ENCODE measurements at places on chromosomes 12 and 14. TPM values are rescaled to one million over a fixed set of nuclear protein-coding genes. Genes with fewer than 3 reads are reported as not detected.
A peak's percentile ranks its signal among the peaks of the same experiment; 100 is the strongest.

GRCh38 chr14:58701156-58701555 lies 63.4 kb downstream of the DACT1 start:
- no peaks in the 10 kb centered on the region for H3K36me3 ChIP-seq
- H3K4me3 ChIP-seq = no peak overlapping the region
- H3K27me3 ChIP-seq = no peaks in the 10 kb centered on the region
- no peak for DNase-seq

DNA sequence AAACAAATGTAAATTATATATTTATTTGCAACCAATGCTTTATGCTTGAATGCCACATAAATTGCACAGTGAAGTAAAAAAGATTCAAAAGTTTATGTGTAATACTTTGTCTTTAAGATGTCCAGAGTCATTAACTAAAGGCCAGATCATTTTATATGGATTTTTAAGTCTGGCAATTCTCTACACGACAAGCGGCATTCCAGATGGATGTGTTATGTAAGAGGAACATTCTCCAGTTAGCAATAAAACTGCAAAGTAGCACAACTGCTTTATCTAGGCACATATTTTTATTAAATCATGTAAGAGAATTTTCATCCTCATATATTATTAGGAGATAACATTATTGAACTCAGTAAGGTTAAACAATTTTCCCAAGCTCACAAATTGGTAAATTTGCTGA lies 1717.7 kb upstream of the SEL1L start:
- no peak overlapping the region for H3K4me3 ChIP-seq
- no peak overlapping the region for H3K27ac ChIP-seq
- no peaks in the 10 kb centered on the region for H3K27me3 ChIP-seq
- no peaks in the 10 kb centered on the region for H3K4me1 ChIP-seq
- H3K36me3 ChIP-seq = no peaks in the 10 kb centered on the region

- no peak for DNase-seq
- no peaks in the 10 kb centered on the region for H3K27me3 ChIP-seq
- no peak overlapping the region for H3K4me3 ChIP-seq
- no peaks in the 10 kb centered on the region for H3K36me3 ChIP-seq
Observed at GRCh38 chr12:97404543-97404942, 58.1 kb upstream of the RMST start.

DNA sequence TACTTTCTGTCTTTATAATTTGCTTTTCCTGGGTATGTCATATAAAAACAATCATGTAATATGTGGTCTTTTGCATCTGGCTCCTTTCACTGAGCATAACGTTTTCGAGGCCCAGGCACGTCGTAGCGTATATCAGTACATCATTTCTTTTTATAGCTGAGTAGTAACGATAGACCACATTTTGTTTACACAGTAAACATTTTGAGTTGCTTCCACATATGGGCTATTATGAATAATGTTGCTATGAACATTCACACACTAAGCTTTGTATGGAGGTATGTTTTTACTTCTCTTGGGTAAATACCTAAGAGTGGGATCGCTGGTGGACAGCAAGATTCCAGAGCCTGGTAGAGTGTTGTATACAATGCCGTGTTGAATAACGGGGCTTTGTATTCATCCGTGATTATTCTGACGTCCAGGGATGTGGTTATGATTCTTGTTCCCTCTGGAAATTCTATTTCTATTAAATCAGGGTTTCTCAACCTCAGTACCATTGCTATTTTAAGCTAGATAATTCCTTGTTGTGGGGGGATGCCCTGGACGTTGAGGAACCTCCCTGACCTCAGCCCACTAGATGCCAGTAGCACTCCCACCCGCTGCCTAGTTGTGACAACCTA lies 38.9 kb upstream of the CIT start:
- no peak overlapping the region for H3K27ac ChIP-seq
- no peak overlapping the region for H3K4me3 ChIP-seq
- H3K27me3 ChIP-seq = no peaks in the 10 kb centered on the region

DNA sequence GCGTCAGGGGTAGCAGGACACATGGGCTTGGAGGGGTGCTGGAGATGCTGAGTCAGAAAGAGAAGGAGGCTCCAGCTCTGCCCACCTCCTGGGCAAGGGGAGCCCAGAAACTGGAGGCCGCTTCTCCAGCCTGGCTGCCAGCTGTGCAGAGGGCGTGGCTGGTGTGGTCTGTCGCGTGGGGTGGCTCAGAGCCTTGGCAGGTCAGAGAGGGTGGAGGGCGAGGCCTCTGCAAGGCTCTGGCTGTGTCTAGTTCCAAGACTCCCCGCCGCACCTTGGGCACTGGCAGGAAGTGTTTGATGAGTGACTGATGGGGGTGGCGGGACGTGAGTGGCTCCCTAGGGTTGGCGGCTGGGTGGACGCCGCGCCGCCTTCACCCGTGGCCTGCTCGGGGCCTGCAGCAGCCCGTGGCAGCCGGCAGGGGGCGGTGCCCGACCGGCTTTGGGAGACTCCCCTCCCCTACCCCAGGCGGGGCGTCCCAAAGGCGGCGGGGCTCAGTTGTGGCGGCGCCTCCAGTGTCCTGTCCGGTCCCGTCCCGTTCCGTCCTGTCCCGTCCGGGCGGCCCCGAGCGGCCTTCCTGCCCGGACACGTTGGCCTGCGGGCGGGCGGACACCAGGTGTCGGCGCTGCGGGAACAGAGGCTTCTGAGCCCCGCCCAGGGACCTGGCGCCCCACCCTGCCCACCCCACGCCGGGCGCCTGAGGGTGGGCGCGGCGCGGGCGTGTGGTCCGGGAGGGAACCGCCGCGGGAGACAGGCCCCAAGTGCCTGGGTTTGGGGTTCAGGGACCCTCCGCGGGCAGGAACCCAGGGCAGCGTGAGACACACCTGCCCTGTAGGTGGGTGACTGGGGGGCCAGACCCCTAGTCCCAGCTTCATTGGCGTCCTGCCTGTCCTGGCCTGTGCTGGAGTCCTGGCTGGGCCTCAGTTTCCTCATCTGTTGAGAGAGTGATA lies 39.7 kb downstream of the KRT80 start:
- peak overlapping the region; percentile 53 for H3K4me3 ChIP-seq
- H3K4me1 ChIP-seq = peaks cover 17% of the 10 kb centered on the region
- peak; percentile 86 for DNase-seq
- no peak overlapping the region for H3K27ac ChIP-seq
- no peaks in the 10 kb centered on the region for H3K36me3 ChIP-seq

DNA sequence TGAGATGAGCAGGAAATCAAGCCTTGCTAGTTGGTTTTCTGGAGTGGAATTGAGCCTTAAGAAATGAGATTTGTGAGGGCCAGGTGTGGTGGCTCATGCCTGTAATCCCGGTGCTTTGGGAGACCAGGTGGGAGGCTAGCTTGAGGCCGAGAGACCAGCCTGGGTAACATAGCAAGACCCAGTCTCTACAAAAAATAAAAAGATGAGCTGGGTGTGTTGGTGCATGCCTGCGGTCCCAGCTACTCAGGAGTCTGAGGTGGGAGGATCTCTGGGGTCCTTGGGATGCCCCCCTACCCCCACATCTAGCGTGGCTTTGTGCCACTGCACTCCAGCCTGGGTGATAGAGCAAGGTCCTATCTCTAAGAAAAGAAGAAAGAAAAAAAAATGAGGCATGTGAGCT lies 104.2 kb upstream of the RTL1 start:
- peaks cover 6% of the 10 kb centered on the region for H3K27me3 ChIP-seq
- no peak overlapping the region for H3K4me3 ChIP-seq
- no peak for DNase-seq
- no peaks in the 10 kb centered on the region for H3K4me1 ChIP-seq

GRCh38 chr12:13890943-13891342 lies 90.5 kb downstream of the GRIN2B start:
- H3K4me1 ChIP-seq = no peaks in the 10 kb centered on the region
- no peaks in the 10 kb centered on the region for H3K27me3 ChIP-seq
- H3K36me3 ChIP-seq = no peaks in the 10 kb centered on the region
- no peak overlapping the region for H3K27ac ChIP-seq
- no peak for DNase-seq

DNA sequence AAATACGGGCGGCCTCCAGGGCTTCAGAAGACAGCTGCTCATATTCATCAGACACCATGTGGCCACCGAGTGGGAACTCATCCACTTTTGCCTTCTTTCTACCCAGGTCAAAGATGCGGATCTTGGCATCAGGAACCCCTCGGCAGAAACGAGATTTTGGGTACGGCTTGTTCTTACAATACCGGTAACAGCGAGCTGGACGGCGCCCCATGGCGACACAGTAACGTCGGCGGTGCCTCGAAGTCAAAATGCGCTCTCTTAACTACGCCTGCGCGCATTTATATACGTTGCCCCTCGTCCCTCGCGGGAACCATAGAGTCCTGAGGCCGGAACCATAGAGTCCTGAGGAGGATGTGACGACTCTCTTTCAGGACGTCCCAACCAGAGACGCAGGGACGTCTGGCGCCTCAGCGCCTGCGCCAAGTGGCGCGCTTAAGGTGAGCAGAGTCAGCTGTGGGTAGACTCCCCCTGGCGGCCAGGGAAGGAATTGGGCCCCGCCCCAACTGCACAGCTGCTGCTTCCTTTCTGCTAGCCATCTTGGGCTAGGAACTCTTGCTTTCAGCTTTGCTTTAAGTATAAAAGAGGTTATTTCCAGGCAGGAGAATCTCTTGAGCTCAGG lies at the start of gene RPL10L:
TSS of gene RPL10L (minus strand) at position 256 of the 619 bp plus-strand sequence. CDS start at position 211, 45 bp downstream.
- no peaks in the 10 kb centered on the region for H3K36me3 ChIP-seq
- H3K27me3 ChIP-seq = no peaks in the 10 kb centered on the region
- H3K4me3 ChIP-seq = no peak within 1 kb of the TSS
- no peak within 1 kb of the TSS for H3K27ac ChIP-seq
- no peaks in the 10 kb centered on the region for H3K4me1 ChIP-seq

The LMNTD1 gene
- not detected for total RNA-seq

The CSAD gene
- total RNA-seq = 5.4 TPM

The FAM181A gene
- total RNA-seq = not detected

The TRIM9 gene
- 1.3 TPM for total RNA-seq

The YEATS4 gene
- total RNA-seq = 6.2 TPM

The PZP gene
- 0.13 TPM for total RNA-seq

The TAS2R50 gene
- not detected for total RNA-seq

The CLEC4D gene
- total RNA-seq = not detected
